ENCODE measurements at places on chromosomes 6 and 20. TPM values are rescaled to one million over a fixed set of nuclear protein-coding genes. Genes with fewer than 3 reads are reported as not detected.
A peak's percentile ranks its signal among the peaks of the same experiment; 100 is the strongest.

GRCh38 chr20:14860410-14860814 is 523.0 kb upstream of the FLRT3 start:
- no peak for DNase-seq

- DNase-seq: no peak
Measured at GRCh38 chr6:64041373-64041772, 405.8 kb downstream of the PHF3 start.

PRRC2A gene
- 289 TPM for total RNA-seq

SAMD3 gene
- total RNA-seq: not detected

LMBRD1 gene
- 19.8 TPM for total RNA-seq

DNA sequence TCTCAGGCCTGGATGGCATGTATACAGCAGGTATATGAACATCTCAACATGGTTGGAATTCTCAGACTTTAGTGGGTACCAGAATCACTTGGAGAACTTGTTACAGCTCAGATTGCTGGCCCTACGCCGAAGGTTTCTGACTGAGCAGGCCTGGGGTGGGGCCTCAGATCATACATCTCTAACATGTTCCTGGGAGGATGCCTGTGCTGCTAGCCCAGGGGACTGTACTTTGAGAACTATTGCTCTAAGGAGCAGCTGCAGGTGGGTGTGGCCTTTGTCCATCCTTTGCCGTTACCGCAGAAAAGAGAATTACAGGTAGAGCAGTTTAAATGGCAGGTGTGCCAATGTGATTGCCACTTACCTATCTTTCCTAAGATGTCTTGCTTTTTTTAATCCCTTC is 310.5 kb upstream of the JAG1 start:
- DNase-seq: no peak

OLIG3 gene
- total RNA-seq: not detected

- no peak for DNase-seq
Measured at GRCh38 chr6:89057759-89058158, 22.8 kb upstream of the PNRC1 start.

GRCh38 chr6:132399376-132400074 is 1.8 kb downstream of the MOXD1 start:
- no peak for DNase-seq

GRCh38 chr6:18192026-18192425 is 36.8 kb downstream of the KDM1B start:
- no peak for DNase-seq

MAN1A1 gene
- total RNA-seq: not detected

DNA sequence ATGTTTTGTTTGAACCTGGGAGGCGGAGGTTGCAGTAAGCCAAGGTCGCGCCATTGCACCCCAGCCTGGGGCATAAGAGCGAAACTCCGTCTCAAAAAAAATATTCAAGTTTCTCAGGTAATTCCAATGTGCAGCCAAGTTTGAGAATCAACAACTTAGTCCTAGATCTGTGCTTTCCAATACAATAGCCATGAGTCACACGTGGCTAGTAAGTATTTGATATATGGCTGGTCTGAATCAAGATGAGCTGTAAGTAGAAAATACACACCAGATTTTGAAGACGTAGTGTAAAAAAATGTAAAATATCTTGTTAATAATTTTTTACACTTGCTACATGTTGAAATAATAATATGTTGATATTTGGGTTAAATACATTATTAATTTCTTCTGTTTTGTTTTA is 35.0 kb upstream of the BTBD3 start:
- DNase-seq: no peak

DNA sequence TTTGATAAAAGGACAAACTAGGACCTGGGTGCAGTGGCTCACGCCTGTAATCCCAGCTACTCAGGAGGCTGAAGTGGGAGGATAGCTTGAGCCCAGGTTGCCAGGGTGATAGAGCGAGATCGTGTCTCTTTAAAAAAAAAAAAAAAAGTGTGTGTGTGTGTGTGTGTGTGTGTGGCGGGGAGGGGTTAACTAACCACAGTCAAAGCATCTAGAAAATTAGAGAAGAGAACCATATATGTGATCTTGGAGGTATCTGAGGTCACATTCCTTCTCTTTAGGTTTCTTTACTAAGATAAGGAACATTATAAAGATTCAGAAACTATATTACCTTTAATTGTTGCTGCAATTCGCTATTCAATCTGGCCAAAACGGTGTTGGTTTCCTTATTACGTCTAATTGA is 80.9 kb downstream of the REPS1 start:
- no peak for DNase-seq

GRCh38 chr20:23583526-23583925 is 15.2 kb upstream of the CST9L start:
- DNase-seq: no peak

GRCh38 chr6:36834576-36835341 is 4.5 kb downstream of the CPNE5 start:
- no peak for DNase-seq

DNA sequence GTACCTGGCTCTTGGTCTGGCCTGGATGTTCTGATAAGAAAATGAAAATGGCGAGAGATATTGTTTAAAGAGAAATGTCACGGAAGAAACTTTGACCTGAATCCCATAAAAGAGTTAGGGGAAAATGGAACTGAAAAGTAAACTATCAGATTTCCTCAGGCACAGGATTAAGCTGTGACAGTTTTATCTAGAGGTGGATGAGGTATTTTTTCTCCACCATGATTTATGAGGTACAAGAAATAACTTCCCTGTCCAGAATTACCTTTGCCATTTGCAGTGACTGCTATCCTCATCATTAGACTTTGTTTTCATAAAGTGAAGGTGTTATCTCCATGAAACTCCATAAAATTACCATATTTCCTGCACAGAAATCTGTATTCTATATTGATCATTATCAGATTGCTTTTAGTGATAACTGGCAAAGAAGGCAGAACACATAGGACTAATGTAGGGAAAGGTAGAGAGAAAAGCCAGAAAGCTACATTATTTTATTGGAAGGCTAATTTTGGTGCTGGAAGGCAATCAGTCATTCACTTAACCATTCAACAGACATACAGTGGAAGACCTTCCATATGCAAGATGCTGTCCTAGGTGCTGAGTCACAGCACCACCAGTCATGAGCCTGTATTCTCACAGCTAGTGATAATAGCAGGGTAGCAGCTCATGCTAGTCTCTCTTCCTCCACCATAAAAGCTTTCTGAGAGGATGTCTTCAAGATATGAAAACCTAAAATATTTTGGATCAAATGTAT is 427.3 kb upstream of the CITED2 start:
- DNase-seq: peak; percentile 40

DNA sequence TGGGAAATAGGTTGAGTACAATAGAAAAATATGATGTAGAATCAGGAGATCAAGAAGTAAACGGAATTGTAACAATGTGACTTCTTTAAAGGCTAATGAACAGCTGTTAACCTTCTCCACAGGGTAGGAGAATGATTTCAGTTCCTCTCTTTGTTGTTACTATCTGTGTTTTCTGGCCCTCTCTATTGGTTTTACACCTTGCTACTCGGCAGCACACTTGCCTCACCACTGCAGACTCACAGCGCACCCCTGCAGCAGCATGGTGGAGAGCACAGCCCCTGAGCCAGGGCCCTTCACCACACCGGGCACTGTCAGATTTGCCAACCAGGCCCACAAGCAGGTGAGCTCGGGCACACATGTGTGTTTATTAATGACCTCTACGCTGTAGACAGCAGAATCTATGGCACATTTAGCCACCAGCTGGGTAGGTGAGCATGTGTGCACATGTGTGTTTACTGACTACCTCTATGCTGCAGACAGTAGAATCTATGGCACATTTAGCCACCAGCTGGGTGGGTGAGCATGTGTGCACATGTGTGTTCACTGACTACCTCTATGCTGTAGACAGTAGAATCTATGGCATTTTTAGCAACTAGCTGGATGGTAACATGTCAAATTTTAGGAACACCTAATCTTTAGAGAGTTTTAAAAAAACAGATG is 16.8 kb downstream of the SFT2D1 start:
- DNase-seq: no peak

DNA sequence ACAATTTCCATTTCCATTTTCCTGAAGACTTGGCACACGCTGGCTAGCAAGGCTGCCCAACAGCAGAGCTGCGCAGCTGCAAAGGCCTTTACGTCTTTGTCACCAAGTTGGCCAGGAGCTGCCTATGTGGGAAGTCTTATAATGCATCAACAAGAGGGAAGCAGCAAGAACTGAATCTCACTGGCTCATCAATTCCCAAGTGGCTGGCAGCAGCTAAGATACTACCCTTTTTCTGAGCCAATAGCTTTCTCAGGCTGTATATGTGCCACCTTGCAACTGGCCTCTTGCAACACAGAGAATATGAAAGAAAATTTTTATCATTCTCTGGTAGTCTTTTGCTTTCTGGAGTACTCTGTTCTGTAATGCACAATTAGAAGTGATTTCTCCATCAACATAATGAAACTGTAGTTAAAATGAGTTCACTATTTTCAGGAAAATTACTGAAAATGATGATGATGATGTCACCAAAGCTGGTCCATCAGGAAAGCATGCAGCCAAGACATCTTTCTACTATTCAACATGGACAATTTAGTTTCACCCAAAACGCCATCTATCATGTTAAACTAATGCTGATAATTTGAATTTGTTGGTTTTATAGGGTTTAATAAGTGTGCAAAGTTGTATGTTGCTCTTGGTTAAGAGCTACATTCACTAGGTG is 97.3 kb upstream of the FOXA2 start:
- DNase-seq: no peak

- DNase-seq: no peak
Measured at GRCh38 chr6:137102851-137103492, 58.2 kb upstream of the IL20RA start.

FLRT3 gene
- total RNA-seq: not detected

GRCh38 chr6:166921570-166921969 is 34.8 kb downstream of the RNASET2 start:
- DNase-seq: no peak

PBOV1 gene
- total RNA-seq: not detected

NT5E gene
- total RNA-seq: 26.0 TPM

DNA sequence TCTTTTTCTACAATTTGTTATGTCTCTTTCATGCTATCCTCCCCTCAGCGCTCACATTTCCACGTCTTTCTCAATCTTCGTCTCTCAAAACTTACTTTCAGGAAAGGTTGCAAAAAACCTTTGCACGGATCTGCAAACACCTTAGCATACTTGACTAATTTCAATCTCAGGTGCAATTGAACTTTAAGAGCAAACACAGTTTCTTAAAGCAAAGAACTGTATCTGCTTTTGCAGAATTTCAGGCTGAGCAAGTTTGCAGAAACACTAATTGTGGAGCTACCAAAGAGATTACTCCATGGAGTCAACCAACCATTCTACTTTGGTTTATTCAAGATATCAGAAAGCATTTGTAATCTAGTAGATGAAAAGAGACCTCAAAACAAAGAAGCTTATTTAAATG is 668.2 kb upstream of the MARCKS start:
- DNase-seq: no peak

- DNase-seq: peak; percentile 71
Measured at GRCh38 chr6:26087284-26088115, at the start of gene HFE. TSS of gene HFE (plus strand) at chr6:26087429. CDS start at chr6:26087441, 12 bp downstream.

DNA sequence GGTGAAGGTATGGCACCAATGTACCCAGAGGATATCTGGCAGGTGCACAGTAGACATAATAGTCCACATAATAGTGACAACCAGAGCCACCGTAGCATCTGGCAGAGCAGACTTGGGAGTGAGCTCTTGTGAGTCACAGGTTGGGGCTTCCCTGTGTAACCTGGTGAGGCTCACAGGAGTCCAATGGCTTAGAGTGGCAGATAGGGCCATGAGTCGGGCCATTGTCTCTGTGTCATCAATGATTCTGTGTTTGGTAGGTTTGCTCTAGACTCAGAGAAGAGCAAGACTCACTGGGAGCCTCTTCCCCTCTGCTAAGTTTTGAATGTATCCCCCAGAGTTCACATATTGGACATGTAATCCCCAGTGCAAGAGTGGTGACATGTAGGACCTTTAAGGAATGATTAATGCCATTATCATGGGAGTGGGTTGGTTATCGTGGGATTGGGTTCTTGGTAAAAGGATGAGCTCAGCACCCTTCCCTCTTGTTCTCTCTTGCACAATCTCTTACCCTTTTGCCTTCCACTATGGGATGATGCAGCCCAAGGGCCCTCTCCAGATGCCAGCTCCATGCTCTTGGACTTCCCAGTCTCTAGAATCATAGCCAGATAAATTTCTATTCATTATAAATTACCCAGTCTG is 22.6 kb upstream of the SIRPA start:
- no peak for DNase-seq

- no peak for DNase-seq
Measured at GRCh38 chr20:4763723-4764510, 42.2 kb downstream of the PRND start.

IL17A gene
- total RNA-seq: not detected

DNA sequence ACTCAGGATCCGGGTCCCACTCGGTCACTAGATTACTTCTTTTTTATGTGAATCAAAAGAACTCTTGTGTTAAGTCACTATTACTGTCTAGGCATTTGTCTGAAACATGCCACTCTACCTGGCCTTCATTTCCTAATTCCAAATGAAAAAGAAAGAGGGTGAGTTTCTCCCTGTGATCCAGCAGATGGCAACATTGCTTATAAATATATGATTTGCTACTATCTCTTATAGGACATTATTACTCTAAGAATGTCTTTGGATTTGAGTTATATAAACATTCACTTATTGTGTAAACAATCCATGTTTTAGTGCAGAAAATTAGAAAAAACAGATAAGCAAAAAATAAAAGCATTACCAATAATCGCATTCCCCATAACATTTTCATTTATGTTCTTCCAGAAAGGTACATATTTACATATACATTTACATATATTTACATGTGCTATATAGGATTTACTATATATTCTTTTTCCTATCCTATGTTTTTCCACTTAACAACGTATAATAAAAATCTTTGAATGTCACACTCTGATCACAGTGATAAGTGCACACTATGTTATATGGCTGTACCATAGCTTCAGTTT is 66.9 kb downstream of the FAXC start:
- DNase-seq: peak; percentile 30

- DNase-seq: no peak
Measured at GRCh38 chr6:56232436-56232835, 14.9 kb downstream of the COL21A1 start.

PDYN gene
- total RNA-seq: not detected

DYNLT2 gene
- 2.4 TPM for total RNA-seq

GRCh38 chr6:11243861-11244260 is 11.4 kb upstream of the NEDD9 start:
- DNase-seq: no peak

GRCh38 chr6:163667372-163668060 is 253.0 kb downstream of the QKI start:
- peak; percentile 97 for DNase-seq

GRCh38 chr6:76592566-76592965 is 520.1 kb upstream of the IMPG1 start:
- no peak for DNase-seq

GRCh38 chr6:38077488-38078030 is 258.0 kb downstream of the ZFAND3 start:
- no peak for DNase-seq

MRAP2 gene
- 0.34 TPM for total RNA-seq
